HuH-7.5 (cell line): ENCODE measurements at places on chromosomes 3 and 15.

DNA sequence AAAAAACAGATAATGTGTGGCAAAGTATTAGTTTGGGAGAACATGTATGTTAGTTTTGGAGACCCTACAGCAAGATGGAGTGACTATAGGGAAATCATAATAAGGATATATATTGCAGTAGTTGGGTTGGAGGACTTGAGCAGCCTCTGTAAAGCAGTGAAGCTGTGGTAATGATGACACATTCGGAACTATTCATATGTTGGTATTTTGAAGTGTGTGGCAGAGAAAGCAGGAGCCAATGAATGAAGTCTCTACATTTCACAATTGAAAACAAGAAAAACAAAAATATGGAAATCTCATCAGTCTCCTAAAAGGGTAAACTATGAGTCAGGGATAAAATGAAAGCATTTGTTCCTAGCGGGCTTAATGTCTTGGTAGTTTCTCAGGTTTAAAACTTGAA is 645.9 kb downstream of the OTOL1 start:
- DNase-seq, result no peak

- DNase-seq, result no peak
Observed at GRCh38 chr15:60800299-60801072, 321.5 kb upstream of the ICE2 start.

- no peak for DNase-seq
Observed at GRCh38 chr3:4690277-4690676, 197.1 kb downstream of the ITPR1 start.

- no peak for DNase-seq
Observed at GRCh38 chr3:23964537-23965235, 19.6 kb downstream of the NR1D2 start.

- no peak for DNase-seq
Observed at GRCh38 chr3:134707908-134708597, 57.2 kb upstream of the KY start.

DNA sequence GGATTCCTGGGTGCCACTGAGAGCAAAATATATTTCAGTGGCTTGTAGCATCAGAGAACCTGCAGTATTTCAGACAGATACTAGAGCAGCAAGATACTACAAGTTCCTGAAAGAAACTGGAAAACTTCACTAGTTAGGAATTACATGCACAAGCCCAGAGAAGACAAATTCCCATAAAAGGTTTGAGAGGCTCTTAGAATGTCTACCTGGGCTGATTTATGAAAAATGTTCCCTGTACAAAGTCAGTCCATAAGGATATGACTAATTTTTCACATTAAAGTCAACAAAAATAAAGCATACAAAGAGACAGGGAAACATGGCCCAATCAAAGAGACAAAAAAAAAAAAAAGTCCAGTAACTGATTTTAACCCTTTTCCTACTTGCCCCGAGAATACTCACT is 302.6 kb downstream of the POLQ start:
- no peak for DNase-seq

- no peak for DNase-seq
Observed at GRCh38 chr3:171776411-171776810, 33.9 kb downstream of the PLD1 start.

DNA sequence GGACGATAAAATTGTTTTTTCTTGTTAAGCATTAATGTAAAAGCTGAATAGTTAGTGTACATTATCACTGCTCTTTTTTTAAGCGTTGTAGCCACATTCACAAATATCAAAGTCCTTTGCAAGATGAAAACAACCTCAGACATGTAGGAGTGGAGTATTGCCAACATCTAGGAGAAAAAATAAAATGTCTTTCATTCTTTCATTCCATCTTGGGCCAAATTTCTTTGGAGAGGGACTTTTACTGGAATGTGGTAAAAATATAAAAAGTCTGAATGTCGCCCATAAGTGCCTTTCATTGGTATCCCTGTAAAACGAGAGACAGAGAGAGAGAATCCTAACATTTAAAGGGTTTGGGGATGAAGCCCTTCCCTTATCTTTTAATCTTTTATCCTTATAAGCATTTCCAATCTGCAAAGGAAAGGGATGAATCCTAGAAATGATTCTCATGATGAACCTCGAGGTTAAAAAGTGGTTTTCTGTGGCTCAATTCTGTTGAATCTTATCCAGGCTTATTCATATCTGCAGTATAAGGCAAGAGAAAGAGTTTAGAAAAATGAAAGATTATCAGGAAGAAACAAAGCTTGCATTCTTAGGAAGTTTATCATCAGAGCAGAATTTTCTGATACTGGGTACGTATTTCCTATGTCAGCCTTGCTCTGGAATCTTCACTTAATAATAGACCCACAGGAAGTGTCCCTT is 1031.7 kb downstream of the MCTP2 start:
- no peak for DNase-seq

DNA sequence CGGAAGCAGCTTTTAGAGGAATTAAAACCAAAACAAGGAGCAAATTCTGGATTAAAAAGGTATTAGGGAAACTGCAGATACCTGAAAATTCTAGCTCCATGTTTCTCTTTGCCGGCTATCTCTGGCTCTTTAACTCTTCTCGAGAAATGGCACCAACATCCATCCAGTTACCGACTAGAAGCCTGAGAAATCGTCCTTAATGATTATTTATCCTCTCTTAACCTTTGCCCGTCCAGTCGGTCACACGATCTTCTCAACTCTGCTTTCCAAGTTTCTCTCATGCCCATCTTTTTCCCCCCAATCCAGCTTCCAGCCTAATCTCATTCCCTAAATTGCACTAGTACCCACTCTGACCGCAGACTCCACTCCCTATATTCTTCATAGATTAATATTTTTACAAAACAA is 596 bp upstream of the SGO1 start:
- DNase-seq, result no peak

DNA sequence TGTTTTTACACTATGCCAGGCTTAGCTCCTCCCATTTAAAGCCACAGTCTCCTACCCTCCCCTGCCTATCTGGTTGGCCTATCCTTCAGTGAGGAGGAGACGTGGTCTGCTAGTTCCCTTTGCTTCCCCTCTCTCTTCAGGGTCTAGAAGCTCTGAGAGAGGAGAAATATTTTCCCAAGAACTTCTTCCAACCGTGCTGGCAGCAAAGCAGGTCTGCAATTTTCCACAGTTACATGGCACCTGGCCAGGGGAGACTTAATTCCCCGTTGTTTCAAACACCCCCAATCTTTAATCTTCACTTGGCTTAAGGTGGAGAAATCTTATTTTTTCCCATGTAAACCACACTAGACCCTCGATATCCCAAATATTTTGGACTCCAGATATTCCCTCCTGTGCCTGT is 149.5 kb upstream of the MCTP2 start:
- DNase-seq, result no peak

DNA sequence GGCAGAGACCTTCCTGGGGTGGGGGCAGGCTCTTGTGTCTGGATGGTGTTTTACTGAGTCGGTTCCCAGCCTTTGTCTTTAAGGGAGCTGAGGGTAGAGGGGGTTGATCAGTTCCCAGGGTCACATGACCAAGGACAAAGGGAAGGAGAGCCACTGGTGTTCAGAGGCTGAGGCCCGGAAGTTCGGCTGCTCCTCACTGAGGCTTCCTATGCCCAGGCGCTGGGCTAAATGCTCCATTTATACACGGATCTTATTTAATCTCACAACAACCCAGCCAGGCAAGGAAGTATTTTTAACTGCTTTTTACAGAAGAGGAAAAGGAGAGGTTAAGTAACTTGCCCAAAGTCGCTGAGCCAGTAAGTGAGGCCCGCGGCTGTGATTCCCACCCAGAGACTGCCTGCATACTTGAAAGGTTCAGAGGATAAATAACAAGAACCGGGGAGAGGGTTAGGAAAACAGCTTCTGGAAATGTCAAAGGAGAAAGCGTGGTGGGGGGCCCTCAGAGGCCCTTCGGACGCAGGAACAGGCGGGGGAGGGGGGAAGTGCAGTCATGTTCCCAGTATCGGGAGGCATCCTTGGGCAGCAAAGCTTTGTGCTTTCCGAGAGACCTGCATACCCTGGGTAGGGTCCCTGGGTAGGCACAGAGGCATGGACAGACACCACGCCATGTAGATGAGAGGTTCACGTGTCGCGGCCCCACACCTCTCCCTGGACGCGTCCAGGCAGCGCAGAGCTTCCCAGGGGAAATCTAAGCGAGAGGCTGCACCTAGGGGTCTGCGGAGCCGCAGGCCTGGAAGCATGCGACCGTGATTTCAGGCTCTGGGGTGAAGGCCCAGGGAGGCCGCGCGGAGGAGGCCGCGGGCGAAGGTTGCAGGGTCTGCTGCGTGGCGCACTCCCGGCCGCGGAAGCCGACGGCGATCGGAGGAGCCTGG is 21.3 kb downstream of the EPHB3 start:
- DNase-seq, result no peak

GRCh38 chr3:69855436-69856162 is 116.3 kb downstream of the MITF start:
- no peak for DNase-seq

GRCh38 chr15:53872410-53872809 is 105.8 kb upstream of the UNC13C start:
- no peak for DNase-seq

- DNase-seq, result no peak
Observed at GRCh38 chr15:73078722-73079121, 26.5 kb downstream of the NEO1 start.

DNA sequence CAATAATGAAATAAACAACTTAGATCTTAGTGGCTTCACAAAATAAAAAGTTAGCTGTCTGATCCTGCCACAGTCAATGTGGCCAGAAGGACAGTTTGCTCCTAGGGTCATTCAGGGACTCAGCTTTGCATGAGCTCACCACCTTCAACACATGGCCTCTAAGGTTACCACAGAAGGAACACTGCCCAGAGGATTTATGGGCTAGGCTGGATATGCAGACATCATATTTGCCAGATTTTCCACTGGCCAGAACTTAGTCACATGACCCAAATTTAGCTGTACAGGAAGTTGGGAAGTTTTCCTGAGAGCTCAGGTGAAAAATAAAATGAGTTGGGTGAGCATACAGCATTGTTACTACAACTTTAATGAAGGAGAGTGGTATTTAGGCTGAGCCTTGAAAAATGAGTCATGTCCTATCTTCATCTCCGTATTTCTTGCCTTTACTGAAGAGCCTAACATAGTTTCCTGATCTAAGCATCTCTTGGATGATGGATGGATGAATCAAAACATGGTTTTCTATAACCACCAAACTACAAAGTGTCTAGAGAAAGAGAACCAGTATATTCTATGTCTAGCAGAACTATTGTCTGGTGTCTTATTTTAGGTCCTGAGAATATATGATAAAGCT is 54.9 kb upstream of the TMEM108 start:
- no peak for DNase-seq

GRCh38 chr3:171959532-171960089 is 79.8 kb upstream of the FNDC3B start:
- DNase-seq, result no peak

GRCh38 chr3:17755836-17756235 is 13.4 kb upstream of the TBC1D5 start:
- no peak for DNase-seq

GRCh38 chr3:146065573-146066006 is 95.4 kb downstream of the PLOD2 start:
- DNase-seq, result no peak
